ENCODE measurements at places on chromosomes 12 and 14.

DNA sequence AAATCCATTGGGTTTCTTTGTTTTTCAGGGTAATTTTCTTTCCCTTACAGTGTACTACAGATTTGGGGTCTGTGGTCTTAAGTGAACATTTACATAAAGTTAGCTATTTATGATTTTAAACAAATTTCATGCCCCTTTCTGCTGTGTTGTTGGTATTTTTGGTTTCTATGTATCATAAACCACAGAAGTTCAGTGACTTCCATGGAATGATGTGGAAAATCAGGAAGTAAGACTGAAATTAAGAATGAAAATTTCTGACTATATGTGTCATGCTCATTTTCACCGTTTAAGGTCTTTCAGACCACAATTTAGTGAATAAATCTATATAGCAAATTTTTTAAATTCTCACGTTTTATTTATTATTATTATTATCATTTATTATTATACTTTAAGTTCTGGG, 31.7 kb downstream of the ETV6 start:
- no peak for DNase-seq

DNA sequence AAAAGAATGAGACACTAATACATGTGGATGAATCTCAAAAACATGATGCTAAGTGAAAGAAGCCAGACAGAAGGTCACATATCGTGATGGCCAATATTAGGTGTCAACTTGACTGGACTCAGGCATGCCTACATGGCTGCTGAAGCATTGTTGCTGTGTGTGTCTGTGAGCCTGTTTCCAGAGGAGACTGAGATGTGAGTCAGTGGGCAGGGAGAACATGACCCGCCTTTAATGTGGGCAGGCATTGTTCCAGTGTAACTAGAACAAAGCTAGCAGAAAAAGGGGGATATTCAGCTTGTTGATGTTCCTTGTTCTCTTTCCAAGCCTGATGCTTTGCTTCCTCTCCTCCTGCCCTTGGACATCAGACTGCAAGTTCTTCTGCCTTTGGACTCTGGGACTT, 47.6 kb downstream of the DCAF5 start:
- no peak for DNase-seq

DNA sequence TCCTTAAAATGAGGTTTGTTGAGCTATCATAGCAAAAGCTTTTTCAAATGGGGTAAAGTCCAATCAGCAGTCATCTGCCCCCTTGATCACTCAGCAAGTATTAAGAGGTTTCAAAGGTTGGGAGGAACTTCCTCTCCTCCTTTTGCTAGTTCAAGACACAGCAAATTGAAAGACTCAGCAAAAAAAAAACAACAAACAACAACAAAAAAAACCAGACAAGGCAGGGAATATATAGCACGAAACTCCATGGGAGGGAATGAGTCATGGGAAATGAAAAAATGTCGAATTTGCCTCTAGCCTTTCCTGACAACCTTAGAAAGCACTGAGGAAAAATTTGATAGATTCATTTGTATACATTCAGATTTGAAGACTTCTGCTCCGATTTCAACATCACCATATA, 1.6 kb upstream of the SLC7A8 start:
- DNase-seq: peak; percentile 16

- no peak for DNase-seq
These were observed 7.3 kb upstream of the EDDM3B start for GRCh38 chr14:20760950-20761349.

DNA sequence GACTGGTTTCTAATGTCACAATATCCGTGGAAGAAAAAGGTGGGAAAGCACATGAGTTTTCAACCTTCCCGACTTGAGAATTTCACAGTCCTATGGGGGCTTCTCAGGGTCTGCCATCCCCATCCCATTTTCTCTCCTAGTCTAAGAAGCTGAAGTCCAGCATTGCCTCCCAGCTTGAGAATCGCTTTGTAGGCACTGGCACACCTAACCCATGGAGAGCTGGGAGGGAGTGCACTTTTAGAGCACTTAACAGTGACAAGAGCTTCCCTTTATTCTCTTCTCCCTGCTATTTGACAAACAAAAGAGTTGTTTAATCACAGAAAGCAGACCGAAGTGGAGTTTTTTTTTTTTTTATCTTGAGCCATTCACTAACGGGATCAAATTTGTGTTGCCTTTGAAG, 22.8 kb upstream of the SRRM4 start:
- no peak for DNase-seq

- DNase-seq: no peak
These were observed 6.4 kb upstream of the TSPAN8 start for GRCh38 chr12:71164166-71164565.

DNA sequence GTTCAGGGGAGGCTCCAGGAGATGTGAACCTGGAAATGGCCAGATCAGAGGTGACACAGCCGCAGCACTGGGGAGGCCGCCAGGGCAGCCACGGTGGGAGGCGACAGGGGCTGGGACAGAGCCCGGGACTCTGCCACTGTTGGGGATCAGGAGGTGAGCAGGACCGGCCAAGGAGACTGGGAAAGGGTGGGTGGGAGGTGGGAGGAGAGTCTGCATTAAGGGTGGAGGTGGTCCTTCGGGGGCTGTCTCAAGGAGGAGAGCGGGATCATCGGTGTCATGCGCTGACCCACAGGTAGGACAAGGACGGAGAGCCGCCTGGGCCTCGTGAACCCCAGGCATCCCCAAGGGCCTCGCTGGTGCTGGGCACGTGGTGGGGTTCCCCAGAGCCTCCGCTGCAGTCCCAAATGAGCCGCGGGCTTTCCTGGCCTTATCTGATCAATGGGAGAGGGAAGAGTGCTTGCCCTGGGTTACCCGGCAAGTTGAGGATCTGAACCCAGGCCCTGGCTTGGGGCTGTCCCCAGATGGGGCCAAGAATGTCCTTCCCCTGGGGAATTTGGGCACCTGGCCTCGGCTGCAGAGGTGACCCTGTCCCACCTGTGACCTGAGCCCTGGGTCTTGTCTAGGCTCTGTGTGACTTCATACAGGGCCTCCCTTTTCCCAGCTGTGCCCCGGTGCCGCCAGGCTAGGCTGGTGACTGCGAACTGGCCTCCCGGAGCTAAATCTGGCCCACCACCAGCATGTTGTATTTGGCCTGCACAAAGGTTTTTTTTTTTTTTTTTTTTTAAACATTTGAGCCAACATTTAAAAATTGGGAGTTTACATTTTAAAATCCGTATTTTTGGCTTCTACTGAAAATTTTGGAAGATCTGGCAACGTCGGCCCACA, 13.2 kb downstream of the BEGAIN start:
- no peak for DNase-seq

- DNase-seq: no peak
These were observed 735 bp downstream of the RNASE6 start for GRCh38 chr14:20781803-20782202.

- no peak for DNase-seq
These were observed 62.9 kb upstream of the EEA1 start for GRCh38 chr12:92992041-92992440.

DNA sequence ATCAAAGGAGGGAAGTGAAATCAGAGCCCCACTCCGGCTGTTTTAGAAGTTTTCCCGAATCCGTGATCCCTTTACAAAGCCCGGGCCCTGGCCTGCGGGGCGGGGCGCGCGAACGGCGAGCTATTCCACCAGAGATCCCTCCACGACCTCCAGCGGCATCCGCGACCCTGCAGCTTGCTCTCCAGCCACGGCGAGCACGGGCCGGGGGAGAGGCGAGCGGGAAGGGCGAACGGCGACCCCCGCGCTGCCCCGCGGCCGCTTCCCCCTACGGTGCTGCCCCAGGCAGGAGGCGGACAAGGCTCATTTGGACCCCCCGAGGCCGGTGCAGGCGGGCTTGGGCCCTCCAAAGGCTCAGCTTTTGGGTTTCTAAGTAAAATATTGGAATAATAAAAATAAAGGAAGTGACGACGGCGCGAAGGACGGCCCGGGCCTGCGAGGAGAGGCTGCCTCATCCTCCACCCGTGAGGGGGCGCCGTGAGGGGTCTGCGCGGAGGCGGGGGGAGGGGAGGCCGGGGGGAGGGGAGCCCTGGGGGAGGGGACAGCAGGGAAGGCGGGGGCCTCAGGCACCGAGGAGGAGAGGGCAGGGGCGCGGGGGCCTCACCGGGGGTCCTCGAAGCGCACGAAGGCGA, 613 bp downstream of the SRSF9 start:
- peak; percentile 79 for DNase-seq

- peak; percentile 22 for DNase-seq
These were observed 69.1 kb downstream of the PPP2R5E start for GRCh38 chr14:63474111-63474510.

- DNase-seq: no peak
These were observed 222.6 kb downstream of the CEP128 start for GRCh38 chr14:80718940-80719339.

DNA sequence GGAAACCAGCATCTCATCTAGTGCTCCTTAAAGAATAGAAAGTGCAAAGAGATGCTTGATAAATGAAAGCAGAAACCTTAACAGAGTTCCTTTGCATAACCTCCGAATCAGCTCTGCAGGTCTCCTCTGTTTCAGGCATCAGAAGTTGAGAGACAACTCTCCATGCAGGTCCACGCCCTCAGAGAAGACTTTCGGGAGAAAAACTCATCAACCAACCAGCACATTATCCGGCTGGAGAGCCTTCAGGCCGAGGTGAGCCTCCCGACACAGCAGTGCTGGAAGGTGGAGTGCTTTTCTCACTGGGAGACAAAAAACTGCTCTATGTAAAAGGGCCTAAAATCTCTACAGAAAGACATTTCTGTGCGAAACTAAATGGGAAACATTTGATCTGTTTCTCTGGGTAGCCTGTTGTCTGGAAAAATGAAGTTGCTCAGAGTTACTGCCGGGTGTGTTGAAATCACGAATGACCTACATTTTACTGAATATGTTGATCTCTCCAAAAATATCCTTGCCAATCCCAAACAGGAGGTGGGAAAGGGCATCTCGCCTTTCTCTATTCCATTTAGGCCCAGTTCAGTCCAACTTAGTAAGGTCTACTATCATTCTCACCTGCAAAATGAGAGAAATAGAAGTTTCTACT, 54.9 kb downstream of the RAB35 start:
- no peak for DNase-seq

DNA sequence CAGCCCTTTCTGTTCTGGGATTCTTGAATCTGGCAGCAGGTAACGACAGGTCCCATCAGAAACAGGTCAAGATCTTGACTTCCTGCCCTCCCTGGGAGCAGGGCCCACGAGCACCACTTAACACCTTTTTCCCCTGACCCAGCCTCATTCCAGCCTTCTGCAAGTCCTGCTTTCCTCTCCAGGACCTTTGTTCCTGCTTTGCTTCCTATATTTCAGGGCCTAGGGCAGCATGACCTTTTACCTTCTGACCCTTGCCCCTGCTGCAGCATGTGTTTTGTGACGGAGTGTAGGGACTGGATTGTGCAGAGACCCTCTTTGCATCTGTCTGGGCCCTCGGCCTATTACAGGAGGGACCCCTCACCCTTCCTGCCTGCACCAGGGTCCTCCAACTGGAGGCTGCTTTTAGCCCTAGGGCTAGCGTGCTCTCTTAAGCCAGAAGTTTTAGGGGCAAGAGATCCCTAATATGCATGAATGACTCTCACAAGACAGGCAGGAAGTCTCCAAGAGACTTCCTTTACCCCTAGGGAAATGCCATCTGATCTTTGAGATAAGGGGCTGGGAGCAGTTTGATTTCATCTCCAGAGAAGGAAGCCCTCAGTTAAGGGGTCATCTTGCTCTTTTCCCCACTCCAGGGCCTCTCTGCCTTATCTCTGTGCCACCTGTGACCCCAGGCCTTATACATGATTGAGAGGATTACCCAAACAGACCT, 209.4 kb upstream of the BCL2L14 start:
- no peak for DNase-seq

DNA sequence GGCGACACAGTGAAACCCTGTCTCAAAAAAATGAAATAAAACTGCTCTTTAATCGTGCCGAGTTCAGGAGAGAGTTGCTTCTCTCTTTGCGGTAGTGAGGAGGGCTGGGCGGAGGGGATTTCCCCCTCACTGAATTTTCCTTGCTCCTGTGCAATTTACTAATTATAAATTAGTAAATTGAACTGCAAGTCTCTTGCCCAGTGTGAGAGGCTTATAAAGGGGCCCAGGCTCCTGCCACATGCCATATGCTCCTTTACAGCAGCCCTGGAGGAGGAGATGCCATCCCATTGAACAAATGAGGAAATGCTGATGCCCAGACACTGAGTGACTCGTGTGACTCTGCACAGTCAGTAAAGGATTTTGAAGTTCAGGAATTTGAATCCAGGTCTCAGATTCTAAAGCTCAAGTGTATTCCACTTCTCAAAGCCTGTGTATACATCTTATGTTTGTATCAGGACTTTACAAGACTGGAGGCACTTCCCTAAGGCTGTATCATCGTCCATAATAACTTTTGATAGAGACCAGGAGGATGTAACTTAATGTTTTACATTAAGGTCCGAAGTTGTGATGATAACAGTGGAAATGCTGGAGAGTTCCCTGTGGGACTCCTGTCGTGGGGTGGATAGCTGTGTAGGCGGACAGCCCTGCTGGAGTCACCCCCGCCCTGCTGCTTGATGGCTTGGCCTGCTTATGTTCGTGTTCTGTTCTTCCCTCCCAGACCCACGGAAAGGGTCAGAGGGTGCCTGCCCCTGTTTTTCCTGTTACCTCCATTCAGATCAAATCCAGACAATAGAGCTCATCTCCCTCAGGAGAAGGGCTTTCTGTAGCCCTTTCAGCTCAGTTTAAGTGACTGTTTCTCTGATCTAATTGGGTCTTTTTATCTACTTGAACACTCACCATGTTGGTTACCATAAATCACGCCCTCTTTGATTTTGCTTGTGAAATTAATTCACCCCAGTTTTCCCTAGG, 13.9 kb downstream of the PELI2 start:
- DNase-seq: no peak

GRCh38 chr12:88383405-88383804, 196.9 kb downstream of the KITLG start:
- DNase-seq: peak; percentile 66

- DNase-seq: no peak
These were observed 93.6 kb downstream of the OTX2 start for GRCh38 chr14:56716705-56717104.

- peak; percentile 41 for DNase-seq
These were observed 172.7 kb downstream of the ANO6 start for GRCh38 chr12:45388545-45388944.

- DNase-seq: no peak
These were observed 12.0 kb downstream of the IGF1 start for GRCh38 chr12:102468261-102468915.

DNA sequence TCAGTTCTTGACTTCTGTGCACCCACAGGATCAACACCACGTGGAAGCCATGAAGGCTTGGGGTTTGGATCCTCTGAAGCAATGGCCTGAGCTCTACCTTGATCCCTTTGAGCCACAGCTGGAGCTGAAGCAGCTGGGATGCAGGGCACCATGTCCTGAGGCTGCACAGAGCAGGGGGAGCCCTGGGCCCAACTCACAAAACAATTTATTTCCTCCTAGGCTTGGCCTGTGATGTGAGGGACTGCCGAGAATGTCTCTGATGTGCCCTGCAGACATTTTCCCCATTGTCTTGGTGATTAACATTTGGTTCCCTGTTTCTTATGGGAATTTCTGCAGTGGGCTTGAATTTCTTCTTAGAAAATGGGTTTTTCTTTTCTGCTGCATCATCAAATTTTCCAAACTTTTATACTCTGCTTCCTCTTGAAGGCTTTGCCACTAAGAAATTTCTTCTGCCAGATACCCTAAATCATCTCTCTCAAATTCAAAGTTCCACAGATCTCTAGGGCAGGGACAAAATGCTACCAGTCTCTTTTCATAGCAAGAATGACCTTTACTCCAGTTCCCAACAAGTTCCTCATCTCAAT, 288.2 kb downstream of the CCDC59 start:
- no peak for DNase-seq

GRCh38 chr14:93232159-93232558, 25.1 kb downstream of the UBR7 start:
- DNase-seq: no peak

- DNase-seq: no peak
These were observed 752 bp downstream of the DACT1 start for GRCh38 chr14:58638231-58639197.
